ENCODE measurements at places on chromosomes 1 and 21.

GRCh38 chr1:233224311-233224710 lies 71.2 kb downstream of the PCNX2 start:
- DNase-seq = no peak

DNA sequence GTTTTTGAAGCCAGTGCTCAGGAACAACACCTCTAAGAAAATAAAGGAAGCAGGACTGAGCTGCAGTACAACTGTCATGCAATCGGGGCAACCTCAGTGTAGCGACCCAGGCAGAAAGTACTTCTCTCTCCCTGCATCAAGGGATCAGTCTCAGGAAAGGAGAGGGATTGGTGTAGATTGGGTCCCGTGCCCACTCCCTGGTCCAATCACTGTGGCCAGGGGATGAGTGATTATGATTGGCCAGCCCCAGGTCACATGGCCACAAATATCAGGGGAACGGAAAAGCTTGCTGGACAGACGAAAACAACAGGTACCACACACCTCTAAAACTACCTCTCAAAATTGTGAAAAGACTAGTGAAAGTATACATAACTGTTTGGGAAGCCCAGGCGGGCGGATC lies 136.2 kb upstream of the F3 start:
- no peak for DNase-seq

GRCh38 chr1:26097696-26098095 lies 13.9 kb upstream of the PDIK1L start:
- peak; percentile 61 for DNase-seq

DNA sequence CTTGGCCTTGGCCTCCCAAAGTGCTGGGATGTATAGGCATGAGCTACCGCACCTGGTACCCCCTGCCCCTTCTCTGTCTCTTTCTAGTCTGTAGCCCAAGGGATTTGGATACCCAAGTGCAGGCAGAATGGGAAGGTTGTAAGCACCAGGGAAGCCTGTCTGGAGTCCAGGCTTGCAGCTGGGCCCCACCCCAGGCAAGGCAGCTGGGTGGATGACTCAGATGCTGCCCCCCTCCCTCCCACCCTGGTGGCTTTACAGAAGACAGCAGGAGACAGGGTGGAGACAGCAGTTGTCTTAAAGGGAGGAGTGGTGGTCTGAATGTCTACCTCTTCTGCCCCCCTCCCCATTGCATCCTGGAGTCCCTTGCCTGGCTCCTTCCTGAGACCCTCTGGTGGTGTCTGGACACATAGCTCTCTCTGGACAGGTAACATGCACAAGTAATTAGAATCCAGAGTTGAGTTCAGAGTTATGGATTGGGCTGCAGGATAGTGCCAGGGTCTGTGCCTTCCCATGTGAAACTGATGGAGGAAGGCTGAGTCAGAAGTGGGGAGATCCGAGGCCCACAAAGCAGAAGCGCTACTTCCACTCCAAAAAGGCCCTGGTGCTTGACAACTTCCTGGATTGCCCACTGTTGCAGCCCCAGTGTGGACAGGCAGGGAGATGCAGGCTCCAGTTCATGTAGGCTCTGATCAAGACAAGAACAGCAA lies 5.1 kb downstream of the LMNA start:
- DNase-seq = peak; percentile 74

GRCh38 chr1:224732377-224733026 lies 116.4 kb downstream of the CNIH3 start:
- DNase-seq = no peak

Measured in mammary epithelial cell (primary cell).